ENCODE measurements at places on chromosomes 7 and 10.

DNA sequence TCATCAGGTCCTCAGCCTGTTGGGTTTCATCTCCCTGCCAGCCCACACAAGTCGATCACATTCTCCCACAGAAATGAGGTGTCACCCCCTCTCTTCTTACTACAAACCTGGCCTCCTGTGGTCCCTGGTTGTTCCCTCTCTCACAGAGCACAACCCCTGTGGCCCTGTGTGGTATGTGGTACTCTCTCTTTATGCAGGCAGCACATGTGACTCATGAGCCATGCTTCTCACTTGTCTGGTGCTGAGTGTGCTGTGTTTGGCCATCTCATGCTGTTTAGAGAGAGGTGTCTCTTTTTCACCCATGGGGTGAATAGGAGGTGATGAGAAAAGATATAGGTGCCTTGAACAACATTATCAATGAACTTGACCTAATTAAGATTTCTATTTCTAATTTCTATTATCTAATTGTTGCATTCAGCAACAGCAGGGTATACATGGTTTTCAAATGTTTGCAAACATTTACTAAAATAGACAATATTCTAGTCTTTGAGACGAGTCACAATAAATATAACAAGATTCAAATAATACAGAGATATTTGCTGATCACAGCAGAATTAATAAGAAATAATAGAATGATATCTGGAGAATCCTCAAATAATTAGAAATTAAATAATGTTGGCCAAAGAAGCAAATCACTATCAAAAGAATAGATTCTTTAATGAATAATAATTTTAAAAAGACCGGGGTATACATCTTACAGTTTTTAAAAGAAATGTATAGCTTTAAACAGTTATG lies 633.8 kb upstream of the IGFBP3 start:
- DNase-seq: no peak

DNA sequence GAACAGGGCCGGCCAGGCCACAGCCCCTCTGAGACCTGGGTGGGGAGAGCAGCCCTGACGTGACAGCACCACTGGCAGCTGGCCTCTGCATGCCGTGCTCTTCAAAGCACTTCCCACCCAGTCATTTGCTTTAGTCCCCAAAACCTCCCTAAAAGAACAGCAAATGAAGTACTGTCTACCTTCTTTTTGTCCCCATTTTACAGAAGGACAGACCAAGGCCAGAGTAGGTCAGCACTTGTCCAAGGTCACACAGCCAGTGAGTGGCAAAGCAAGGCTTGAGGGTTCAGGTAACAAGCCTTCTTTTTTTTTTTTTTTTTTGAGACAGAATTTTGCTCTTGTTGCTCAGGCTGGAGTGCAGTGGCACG lies 15.1 kb downstream of the ATP6V1F start:
- peak; percentile 62 for DNase-seq

- peak; percentile 66 for DNase-seq
Measured at GRCh38 chr7:7569081-7569527, 2.4 kb downstream of the MIOS start.

GRCh38 chr10:110357252-110357780 lies 52.6 kb upstream of the SMNDC1 start:
- DNase-seq: peak; percentile 97

GRCh38 chr10:103618575-103619423 lies 125.3 kb downstream of the NEURL1 start:
- peak; percentile 96 for DNase-seq

DNA sequence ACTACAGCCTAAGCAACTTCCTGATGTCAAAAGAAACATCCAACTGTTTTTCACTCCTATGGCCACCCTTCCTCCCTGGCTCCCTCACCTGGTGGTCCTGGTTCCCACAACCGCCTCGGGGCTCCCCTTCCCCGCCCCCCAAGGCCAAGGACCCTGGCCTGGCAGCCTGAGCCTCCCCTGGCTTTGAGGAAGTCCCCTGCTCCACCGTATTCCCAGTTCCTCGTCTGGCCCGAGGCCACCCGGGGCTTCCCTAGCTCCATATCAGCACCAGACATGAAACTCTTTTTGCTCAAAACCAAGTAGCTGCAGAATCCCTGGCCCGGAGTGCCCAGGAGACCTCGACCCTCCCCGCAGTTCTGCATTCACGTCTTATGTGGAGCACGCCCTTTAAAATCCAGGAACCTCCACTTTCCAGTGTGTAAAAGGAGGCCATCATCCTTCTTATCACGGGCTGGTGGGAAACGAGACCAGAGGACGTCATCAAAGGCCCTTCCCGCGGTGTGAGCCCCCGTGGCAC lies 82.9 kb downstream of the PRKAG2 start:
- DNase-seq: no peak

- DNase-seq: peak; percentile 30
Measured at GRCh38 chr10:28595613-28596012, 62.7 kb downstream of the WAC start.

DNA sequence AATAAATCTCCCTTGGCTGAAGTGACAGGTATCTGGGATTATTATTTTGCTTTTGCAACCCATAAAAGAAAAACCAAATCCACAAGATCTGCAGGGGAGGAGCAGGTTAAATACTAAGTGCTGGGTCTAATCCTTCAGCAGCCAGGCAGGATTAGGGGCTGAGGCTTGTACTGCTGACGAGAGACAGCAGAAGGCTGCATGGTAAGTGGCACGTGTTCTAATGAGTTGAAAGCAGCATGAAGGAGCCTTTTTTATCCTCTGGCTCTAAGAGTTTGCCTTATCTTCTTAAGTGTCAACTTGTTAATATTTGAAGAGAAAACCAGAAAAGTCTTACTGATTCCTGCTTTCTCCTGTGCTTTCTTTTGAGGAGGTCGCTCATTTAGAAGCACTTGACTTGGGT lies 50.0 kb downstream of the LYZL2 start:
- DNase-seq: no peak

DNA sequence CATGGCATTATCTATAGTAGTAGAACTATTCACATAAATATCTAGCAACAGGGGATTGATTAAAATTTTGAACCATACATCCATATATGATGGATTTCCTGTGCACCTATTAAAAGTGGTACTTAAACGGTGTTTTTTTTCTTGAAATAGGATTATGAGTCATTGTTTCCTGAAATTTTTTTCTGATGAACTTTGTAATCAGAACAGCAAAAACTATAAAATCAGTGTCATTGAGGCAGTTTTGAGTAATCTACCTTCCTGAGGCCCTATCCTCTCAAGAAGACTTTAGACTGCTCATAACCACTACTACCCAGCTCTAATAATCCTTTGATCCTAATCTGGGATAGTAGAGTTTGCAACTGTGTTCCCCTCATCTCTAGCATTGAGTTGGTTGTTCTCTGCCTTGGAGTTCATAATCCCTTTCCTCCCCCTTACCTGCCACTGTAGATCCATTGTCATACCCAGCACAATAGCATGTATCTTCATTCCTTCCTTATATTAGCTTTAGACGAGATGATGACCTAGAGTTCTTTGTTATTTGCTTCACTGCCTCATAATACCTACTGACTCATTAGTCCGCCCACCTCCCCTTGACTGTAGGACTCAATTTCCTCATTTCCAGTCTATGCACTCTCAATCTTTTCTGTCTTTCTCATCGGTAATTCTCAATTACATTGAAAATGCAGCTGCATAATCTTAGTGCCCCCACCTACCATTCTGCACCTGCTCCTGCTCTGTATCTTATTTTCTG lies 133.4 kb downstream of the LRRC4 start:
- DNase-seq: no peak

DNA sequence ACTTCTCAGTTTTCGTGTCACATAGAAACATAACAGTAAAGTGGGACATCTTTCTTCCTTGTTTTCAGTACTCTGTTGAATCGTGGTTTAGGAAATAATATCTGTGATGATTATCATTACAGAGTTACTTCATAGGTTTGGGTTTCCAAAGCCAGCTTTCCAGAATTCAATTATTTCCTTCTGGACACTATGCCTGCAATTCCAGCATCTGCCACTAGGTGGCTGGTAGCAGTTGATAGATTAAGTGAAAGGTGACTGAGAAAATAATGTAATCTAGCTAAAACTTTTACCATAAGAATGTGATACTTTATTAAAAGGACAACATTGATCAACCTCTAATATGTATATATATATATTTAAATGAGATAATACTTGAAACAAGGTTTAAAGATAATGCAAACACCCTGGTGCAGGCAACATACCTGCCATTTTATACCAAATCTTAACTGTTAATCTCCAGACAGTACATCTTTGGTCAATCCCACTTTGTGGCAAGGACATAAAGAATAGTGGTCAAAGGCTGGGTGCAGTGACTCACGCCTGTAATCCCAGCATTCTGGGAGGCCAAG lies 102.6 kb downstream of the SH3PXD2A start:
- no peak for DNase-seq

DNA sequence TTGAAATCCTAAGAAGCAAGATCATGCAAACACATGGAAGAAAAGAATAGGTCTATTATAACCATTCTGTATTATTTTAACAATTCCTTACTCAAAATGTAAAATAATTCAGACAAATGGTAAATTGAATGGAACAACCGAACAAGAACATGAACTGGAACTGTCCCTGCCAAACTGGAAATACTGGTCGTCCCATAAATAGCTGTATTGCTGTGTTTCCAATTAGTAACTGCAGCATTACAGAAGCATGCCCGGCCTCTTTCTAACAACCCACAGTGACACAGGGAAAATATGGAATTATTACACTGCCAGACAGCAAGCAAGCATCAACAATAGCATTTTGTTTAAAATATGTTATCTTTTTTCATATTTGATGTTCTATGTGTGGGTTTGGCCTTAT lies 1138.5 kb upstream of the PHF14 start:
- no peak for DNase-seq

- DNase-seq: no peak
Measured at GRCh38 chr10:114408112-114408967, 4.0 kb upstream of the AFAP1L2 start.

GRCh38 chr7:134014935-134015334 lies 112.2 kb upstream of the LRGUK start:
- no peak for DNase-seq

- peak; percentile 76 for DNase-seq
Measured at GRCh38 chr10:47136866-47137265, 163.1 kb upstream of the GDF10 start.

- no peak for DNase-seq
Measured at GRCh38 chr10:20237586-20237985, 421.4 kb downstream of the PLXDC2 start.

DNA sequence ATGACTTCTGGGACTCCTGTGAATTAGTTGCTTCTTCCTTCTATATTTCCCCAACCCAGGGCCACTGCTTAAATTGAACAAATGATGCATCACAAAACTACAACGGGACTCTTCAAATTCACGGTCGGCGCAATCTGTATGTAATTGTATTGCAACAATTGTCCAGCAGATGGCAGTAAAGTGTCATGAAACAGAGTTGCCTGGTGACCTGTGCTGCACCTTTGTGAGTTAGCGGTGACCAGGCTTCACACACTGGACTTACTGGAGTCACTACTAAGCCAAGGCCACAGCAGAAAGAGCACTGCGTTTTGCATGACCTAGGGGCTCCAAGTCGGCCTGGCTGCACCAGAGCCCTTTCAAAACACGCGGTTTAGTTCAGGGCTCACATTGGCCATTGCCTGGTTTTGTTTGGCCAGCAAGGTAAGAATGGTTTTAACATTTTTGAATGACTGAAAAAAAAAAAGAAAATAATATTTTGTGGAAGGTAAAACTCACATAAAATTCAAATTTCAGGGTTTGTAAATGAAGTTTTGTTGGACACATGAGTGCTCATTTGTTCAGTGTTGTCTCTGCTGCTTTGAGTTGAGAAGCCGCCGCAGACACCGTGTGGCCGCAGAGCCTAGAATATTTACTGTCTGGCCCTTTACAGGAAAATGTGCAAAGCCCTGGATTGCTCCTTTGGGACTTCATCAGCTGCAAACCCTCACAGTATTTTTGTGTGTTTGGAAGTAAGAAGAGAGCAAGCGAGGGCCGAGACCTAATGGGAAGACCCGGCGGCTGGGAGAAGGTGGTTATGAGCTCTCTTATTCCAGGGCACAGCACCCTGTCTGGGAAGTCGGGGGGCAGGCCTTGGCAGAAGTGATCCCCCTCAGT lies 23.2 kb upstream of the ZNF32 start:
- DNase-seq: peak; percentile 96

All from osteoblast (primary cell).